ENCODE measurements at places on chromosomes 4 and X.

DNA sequence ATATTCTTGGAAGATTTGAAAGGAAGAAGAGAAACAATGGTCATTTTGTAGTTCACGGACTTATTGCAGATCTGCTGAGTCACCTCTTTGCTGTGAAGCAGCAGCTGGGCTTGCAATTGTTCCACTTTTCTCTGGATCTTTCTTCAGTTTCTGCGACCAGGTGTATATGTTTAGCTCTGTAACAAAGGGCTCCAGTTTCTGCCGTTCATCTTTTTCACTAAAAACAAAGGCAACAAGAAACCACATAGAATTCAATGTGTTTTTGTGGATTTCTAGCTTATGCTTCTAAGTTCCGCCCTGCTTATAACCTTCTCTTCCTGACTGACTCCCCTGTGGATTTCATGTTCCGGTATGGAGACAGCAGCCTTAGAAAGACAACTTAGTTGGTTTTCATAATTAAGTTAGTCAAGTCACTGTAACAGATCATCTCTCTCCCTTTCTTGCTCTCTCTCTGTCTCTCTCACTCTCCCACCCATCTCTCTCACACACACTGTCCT, 121.6 kb upstream of the EPHA5 start:
- no peak for DNase-seq

DNA sequence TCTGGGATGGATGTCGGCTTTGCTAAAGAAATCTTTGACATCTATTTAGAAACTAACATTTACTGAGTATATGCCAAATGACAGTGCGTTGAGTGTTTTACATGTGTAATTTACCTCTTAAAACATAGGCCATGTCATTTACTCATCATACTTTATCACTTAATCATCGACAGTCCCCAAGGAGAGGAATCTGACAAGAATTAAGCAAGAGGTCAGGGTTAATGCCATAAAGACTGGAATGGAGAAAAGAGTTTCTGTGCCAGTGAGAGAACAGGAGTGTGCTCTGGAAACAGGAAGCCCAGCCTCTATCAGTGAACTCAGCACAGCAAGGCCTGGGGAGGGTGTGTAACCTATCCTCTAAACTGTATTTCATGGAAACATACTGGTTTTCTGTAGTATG, 28.0 kb upstream of the AMOT start:
- DNase-seq = no peak

DNA sequence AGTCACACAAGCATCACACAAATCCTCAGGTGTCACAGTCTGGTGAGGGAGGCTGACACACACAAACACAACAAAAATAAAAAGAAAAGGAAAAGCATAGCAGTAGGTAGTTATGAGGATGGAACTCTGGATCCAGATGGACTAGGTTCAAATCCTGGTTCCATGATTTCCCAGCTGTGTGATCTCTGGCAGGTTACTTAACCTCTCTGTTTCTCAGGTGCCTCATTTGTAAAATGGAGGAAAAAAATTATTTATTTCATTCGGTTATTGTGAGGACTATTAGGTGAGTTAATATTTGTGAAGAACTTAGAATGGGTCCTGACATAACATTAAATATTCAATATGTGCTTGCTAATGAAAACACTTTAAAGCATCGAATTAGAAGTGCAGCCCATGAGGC, 19.8 kb downstream of the GAGE1 start:
- DNase-seq = no peak

GRCh38 chrX:49959602-49960001, 37.2 kb downstream of the CLCN5 start:
- DNase-seq = no peak

GRCh38 chrX:39309018-39309635, 507.9 kb downstream of the MID1IP1 start:
- DNase-seq = no peak

DNA sequence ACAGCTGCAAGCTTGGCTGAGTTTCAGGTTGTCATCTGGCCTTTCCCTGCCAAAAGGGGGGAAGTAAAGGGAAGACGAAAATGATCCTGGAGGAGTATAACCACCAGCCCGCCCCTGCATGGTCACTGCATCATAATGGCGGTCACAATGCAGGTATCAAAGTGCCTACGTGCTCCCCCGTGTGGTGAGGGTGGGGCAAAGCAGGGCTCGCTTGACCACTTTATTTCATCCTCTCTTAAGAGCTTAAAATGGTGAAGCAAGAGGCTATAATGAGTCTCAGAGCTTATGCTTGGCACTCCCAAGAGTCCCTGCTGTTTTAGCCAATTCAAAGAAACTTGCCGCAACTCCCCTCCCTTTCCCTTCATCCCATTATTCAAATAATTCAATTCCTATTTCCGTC, 105.6 kb downstream of the APOOL start:
- DNase-seq = no peak

GRCh38 chr4:6674500-6675149, 19.1 kb upstream of the S100P start:
- DNase-seq = no peak
